ENCODE measurements at places on chromosomes 16 and 17.
A peak's percentile ranks its signal among the peaks of the same experiment; 100 is the strongest.

- DNase-seq: no peak
Observed at GRCh38 chr17:41695134-41695661, 6.5 kb downstream of the EIF1 start.

GRCh38 chr16:56950881-56951771, 10.6 kb upstream of the CETP start:
- DNase-seq: peak; percentile 73

GRCh38 chr17:66399441-66399840, 97.0 kb downstream of the PRKCA start:
- peak; percentile 72 for DNase-seq

DNA sequence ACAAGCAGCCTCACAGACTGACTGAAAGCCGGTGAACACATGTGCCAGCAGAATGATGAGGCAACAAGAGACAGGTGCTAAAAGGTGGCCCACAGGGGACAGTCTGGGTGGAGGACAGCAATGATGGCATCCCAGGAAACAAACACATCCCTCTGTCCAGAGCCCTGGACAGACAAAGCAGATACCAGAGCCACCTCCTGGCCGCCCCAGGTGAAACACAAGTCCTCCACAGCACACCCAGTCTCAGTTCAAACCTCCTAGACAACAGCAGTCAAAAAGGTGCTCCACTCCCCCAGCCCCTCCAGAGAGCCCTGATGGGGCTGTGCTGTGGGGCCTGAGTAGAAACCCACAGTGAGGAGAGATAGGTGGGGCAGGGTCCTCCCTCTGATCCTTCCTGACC, 20.3 kb upstream of the CDH5 start:
- no peak for DNase-seq

DNA sequence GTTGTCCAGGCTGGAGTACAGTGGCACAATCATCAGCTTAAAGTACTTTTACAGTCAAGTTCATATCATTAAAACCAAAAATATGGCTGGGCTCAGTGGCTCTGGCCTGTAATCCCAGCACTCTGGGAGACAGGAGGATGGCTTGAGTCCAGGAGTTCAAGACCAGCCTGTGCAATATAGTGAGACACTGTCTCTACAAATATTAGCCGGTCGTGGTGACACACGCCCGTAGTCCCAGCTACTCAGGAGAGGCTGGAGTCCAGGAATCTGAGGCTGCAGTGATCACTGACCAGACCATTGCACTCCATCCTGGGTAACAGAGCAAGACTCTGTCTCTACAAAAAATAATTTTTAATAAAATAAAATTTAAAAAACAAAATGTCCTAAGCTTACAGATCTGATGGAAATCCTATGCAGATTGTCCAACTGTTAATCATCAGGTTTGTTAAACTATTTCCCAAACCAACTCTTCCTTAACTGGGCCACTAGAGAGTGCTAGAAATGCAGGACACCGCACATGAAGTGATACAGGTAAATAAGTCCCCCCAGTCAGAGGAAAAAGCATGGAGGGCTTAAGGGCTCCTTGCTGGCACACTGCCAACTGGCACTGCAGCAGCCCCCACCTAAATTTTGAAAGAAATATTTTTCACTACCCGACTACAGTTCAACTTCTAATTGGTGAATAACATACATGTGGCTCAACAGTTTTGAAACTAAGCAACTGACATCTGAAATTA, 2.8 kb downstream of the USP22 start:
- peak; percentile 57 for DNase-seq

DNA sequence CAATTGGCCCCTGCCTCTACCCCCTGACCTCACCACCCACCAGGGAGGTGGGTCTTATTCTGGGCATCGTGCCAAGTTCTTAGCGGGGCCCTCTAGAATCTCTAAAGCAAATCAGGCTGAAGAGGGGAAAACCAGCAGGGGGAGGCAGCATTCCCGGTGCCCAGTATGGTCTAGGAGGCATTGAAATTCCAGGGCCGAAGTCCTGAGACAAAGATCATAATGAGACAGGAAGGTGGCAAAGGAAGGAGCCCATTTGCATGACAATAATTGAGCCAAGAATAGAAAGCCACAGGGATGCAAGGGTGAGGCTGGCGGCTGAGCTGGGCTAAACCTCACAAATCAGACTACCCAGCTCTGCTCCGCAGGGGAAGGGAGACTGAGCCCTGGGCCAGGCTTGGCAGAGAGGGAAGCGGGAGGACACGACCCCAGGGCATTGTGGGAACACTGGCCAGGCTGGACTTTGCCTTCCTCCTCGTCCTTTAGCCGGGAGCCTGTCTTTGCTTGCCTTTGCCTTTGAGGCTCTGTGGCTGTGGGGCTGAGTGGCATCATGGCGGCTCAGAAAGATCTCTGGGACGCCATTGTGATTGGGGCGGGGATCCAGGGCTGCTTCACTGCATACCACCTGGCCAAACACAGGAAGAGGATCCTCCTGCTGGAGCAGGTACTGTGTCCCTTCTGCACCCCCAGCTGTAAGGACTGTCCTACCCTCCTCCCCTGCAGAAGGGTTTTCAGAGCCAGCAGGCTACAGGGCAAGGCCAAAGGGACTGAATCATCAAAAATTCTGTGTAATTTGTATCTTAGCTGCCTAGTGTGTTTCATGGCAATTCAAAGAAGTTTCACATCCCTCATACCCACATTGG, at the start of gene PIPOX:
PIPOX (plus strand) TSS at position 463 of the 860 bp plus-strand sequence; CDS start at position 548, 85 bp downstream.
- DNase-seq: no peak

- DNase-seq: no peak
Observed at GRCh38 chr17:4583206-4583605, 1.1 kb upstream of the SMTNL2 start.

- DNase-seq: no peak
Observed at GRCh38 chr17:1056761-1057160, 59.8 kb downstream of the TIMM22 start.

- DNase-seq: no peak
Observed at GRCh38 chr17:7139400-7139799, 24.8 kb upstream of the ASGR2 start.

All from activated CD4-positive, alpha-beta T cell treated with anti-CD3 and anti-CD28 coated beads, Interleukin-10, Interleukin-2, amounts not matched to agents 100 ng/mL and 50 ng/mL, durations not matched to agents 16 hours and 8 hours (primary cell).